ENCODE measurements at places on chromosomes 11 and 22.

GRCh38 chr22:19873138-19873959, 18.7 kb upstream of the GNB1L start:
- DNase-seq = no peak

- DNase-seq = no peak
These were observed 8.7 kb downstream of the TKFC start for GRCh38 chr11:61341706-61342105.

GRCh38 chr11:78392854-78393253, 24.8 kb downstream of the GAB2 start:
- DNase-seq = no peak

GRCh38 chr22:19001204-19001603, 65.1 kb upstream of the PRODH start:
- no peak for DNase-seq

GRCh38 chr11:3709977-3710376, 38.8 kb upstream of the CHRNA10 start:
- DNase-seq = no peak

DNA sequence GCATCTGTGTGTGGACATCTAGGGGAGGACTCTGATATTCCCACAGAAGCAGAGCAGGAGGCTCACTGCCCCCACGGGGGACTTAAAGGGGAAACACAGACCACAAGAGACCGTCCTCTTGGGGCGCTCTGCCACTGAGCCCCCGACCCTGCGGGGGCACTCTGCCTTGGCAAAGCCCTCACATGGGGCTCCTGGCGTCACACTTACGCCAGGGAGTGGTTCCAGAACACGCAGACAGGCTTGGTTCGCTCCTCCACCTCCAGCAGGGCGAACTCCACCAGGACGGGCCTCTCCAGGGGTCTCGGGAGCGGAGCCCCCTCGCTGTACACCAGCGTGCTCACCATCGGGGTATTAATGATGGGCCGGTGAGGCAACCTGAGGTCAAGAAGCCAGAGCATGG, 45.1 kb downstream of the TRMU start:
- DNase-seq = no peak

GRCh38 chr11:61194981-61195695, 8.2 kb upstream of the PGA3 start:
- no peak for DNase-seq

GRCh38 chr22:44600207-44600785, 101.7 kb upstream of the PRR5 start:
- DNase-seq = no peak

DNA sequence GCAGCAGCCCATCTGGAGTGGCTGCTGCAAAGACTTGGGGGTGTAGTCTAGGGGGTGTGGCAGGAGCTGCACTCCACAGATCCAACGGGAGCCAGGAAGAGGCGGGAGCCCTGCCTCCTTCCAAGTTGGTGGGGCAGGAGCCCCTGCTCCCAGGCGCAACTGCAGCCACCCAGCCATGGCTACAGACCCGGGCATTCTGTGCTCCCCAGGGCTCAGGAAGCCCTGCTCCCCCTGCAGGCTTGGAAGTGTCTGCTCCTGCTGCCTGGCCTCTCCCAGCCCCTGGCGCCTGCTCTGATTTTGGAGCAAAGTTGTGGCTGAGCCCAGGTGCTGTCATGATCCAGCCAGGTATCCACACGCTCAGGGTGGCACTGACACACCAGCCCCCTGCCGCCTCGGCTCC, 58.5 kb downstream of the CCDC34 start:
- DNase-seq = no peak

Measured in GDM1 (cell line).